Kidney (tissue), 22 donors: ENCODE measurements at places on chromosomes 2 and 18. TPM values are rescaled to one million over a fixed set of nuclear protein-coding genes. Genes with fewer than 3 reads are reported as not detected.

DNA sequence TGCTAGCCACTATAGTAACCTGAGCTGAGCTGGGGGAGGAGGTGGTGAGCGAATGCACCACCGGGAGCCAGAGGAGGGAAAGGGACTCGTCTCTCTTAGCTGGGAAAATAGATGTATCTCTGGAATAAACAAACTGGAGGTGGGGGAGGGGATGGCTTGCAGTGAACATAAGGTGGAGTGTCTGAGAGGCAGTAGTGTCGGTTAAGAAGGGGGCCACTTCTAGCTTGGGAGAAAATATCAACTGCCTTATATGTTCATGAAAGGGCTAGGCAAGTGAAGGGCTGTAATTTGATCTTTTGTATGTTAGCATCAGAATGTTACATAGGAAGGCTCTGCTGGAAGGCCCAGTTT lies 2.2 kb downstream of the SETBP1 start:
- peaks cover 16% of the 10 kb centered on the region for H3K4me1 ChIP-seq
- H3K27ac ChIP-seq, result peak overlapping the region; percentile 44
- no peaks in the 10 kb centered on the region for H3K27me3 ChIP-seq
- no peaks in the 10 kb centered on the region for H3K36me3 ChIP-seq
- DNase-seq, result peak; percentile 87
- peak overlapping the region; percentile 81 for H3K4me3 ChIP-seq

DNA sequence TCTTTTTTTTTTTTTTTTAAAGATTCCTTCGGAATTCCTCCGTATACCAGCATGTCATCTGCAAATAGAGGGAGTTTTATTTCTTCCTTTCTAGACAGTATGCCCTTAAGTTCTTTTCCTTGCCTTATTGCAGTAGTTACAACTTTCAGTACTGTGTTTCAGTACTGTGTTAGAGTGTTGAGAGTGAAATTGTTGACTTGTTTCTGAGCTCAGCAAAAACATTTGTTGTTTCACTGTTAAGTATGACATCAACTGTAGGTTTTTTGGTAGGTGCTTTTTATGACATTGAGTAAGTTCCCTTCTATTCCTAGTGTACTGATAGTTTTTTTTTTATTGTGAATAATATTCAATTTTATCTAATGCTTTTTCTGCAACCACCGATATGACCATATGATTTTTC lies 43.9 kb downstream of the ACVR2A start:
- no peak overlapping the region for H3K27ac ChIP-seq

Gene CYP27C1
- 0.35 TPM for total RNA-seq

Gene CHN1
- total RNA-seq, result 14.1 TPM

Gene ALKAL2
- 18.2 TPM for total RNA-seq

DNA sequence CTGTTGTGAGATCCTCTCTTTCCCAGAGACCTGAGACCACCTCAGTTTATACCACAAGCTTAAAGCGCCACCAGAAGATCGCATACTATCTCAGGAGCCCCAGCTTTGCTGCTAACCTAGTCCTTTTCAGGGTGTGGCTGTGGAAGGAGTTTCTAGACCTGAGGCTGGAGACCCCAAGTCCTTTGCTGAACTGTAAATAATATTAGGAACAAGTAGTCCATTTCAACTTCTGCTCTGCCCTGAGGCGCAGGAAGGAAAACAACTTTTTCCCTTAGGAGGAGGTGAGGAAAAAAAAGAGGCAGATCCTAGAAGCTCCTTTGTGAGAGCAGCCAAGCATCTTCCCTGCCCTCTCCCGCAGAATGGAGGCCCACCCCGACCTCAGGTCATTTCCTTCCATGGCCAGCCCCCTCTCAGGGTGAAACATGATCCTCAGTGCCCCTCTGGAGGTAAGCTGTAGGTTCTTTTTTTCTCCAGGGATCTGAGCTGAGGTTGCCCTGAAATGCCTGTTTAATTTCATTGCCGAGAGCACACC lies 122.8 kb upstream of the LGALSL start:
- H3K36me3 ChIP-seq, result no peaks in the 10 kb centered on the region
- H3K27me3 ChIP-seq, result no peaks in the 10 kb centered on the region
- no peak overlapping the region for H3K4me3 ChIP-seq
- H3K27ac ChIP-seq, result no peak overlapping the region
- H3K4me1 ChIP-seq, result peaks cover 17% of the 10 kb centered on the region
- no peak for DNase-seq

DNA sequence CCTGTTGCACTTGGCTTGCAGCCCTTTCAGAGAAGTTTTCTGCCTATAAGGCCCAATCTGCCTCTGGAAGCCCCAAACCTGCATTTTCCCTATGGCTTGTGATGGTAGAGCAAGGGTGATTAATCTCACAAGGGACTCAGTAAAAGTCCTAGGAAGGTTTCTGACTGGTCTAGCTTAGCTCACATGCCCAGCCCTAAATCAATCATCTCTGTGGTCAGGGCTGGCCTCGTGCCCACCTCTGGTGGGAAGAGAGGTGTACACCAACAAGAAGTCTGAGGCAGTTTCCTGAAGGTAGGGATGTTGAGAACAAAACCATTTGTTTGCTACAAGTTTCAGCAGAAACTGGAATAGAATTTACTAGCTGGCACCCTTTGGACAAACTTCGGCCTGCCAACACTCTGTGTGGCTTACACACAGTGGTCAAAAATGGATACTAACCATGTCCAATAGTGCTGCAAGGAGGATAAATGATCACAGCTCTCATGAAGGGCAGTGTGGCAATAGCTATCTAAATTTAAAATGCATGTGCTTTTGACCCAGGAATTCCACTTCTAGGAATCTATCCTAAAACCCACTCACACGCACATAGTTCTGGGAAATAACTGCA lies 96.4 kb downstream of the EN1 start:
- no peaks in the 10 kb centered on the region for H3K36me3 ChIP-seq
- no peak for DNase-seq
- no peak overlapping the region for H3K4me3 ChIP-seq
- H3K27ac ChIP-seq, result no peak overlapping the region
- H3K4me1 ChIP-seq, result no peaks in the 10 kb centered on the region
- H3K27me3 ChIP-seq, result no peaks in the 10 kb centered on the region

DNA sequence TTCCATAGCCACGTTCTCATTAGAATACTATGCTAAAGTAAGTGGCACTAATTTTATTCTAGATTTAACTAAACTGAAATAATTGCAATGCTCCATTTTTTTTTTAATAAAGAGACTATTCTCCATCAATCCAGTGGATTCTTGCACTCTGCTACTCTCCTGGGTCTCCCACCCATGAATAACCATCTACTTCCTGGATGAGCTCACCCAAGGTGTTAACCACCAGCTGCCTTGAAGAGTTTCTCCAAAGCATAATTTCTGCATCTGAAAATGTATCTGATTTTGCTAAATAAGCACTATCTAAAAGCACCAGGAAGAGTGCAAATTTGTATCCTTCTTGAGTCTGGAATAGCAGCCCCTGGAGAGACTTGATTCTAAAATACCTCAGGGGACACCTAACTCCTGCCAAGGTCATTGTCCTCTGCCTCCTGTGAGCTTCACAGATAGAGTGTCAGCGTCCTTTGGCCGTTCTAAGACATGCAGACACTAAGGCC lies 41.6 kb upstream of the SH3BP4 start:
- no peaks in the 10 kb centered on the region for H3K27me3 ChIP-seq
- no peak overlapping the region for H3K27ac ChIP-seq
- no peaks in the 10 kb centered on the region for H3K36me3 ChIP-seq
- DNase-seq, result no peak
- H3K4me1 ChIP-seq, result no peaks in the 10 kb centered on the region

GRCh38 chr2:240567137-240567871 lies 980 bp upstream of the RNPEPL1 start:
- no peaks in the 10 kb centered on the region for H3K36me3 ChIP-seq
- DNase-seq, result no peak
